ENCODE measurements at places on chromosomes 7 and 10.
A peak's percentile ranks its signal among the peaks of the same experiment; 100 is the strongest.

GRCh38 chr7:41416208-41416595 lies 286.7 kb downstream of the INHBA start:
- DNase-seq, result no peak

- no peak for DNase-seq
These were observed 882 bp upstream of the LRRC61 start for GRCh38 chr7:150322114-150322832.

GRCh38 chr10:11328264-11329061 lies 283.0 kb downstream of the USP6NL start:
- DNase-seq, result no peak

DNA sequence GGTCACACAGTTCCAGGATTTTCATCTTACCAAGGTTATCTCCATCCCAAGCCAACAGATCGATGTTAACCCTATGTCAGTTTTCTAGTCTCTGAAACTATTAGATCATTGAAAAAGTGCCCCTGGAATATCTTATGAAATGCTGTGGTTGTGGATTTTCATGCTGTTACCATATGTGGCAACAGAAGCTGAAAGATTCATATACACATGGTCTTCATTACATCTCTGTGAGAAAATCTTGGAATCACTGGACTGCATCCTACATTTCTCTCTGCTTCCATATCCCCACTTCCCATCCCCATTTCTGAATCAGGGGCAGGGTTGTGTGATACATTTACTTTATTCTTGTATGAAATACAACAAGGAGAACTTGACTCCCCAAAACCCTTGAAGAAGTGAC lies 146.1 kb downstream of the SLC16A9 start:
- DNase-seq, result no peak

DNA sequence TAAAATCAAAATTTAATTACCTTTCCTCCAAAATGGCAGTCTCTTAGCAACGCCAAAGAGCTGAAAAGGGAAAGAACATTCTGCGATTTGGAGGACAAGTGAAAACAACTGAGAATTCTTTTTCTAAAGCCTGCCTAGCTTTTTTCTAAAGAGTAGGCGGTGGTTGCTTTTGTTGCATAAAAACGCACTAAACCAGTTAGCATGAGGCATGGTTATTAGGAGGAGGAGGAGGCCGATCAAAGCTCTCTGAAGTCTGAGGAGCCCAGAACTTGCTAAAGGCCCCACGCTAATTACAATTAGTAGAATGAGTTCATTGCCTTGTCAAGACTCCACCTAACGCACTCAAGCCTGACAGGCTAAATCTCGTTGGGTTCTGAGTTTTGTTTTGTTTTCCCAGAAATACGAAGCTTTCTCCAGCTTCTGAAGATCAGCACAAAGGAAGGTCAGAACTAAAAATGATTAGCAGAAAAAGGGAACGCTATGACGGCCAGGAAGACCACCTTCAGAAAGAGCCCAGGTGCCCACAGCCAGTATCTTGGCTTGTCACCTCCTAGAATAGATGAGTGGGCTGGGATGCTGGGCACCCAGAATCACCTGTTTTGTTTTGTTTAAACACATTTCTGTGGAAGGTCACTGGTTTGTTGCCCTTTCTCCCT lies 72.0 kb downstream of the FGFR2 start:
- no peak for DNase-seq

DNA sequence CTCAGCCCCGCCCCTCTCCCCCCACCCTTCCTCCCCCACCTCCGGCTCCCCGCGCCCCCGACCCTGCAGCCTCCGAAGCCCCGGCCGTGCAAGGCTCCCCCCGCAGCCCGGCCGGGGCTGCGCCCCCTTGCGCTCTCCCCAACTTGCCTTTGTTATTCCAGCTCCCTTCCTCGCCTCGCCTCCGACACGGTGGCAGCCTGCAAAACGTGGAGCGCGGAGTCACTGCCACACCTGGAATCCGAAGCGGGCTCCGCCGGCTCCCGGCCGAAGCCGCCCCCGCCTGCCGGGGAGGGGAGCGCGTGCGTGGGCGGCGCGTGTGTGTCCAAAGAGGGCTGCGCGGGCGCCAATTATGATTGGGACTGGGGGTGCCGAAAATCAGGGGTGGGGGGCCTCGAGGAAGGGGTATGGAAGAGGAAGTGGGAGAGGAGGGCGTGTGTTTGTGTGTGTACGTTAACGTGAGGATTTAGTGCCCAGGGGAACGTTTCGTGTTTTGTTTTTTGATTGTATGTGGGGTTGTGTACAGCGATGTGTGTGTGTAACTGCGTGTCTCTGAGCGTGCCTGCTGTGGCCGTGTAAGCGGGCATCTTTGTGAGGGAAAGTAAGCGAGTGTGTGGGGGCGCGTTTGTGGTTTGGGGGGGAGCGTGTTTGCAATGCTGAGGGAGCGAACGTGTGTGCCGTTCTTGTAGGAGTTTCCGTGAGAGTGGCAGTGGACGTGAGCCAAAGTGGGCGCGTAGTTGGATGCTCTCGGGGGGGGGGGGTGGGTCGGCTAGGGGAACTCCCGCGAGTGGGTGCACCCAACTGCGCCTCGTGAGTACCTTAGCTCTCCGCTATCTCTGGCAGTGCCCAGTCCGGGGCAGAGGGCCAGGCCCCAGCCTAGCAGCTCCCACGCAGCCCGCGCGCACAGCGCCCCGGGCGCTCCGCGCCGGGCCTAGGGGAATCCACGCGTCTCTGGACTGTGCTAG lies 1.2 kb upstream of the ZMIZ1 start:
- peak; percentile 74 for DNase-seq
